ENCODE measurements at places on chromosomes 16 and 17.

DNA sequence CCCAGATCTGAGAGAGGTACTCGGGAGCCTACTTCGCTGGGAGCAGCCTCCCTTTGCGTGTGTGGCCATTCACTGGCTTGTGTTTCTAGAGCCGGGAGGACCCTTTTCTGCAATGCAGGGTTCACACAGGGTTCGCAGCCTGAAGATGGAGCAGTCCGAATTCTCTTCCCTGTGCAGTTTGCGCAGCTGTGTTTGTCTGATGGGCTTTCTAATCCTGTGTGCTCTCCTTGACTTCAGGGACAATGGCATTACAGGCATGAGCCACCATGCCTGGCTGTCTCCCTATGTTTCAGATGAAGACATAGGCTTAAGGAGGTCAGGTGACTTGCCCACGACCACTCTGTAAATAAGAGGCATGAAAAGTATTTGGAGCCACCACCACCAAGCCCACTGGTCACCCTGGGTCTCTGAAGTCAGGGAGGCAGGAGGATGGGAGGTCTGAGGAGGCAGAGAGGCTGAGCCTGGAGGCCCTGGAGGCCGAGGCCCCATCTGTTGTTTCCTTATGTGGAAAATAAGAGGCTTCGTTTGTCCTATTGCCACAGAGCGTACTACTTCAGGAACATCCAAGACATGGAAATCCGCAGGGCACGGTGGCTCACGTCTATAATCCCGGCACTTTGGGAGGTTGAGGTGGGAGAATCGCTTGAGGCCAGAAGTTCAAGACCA lies 5.0 kb upstream of the STH start:
- no peak for DNase-seq

GRCh38 chr17:64679710-64680216 lies 17.7 kb upstream of the SMURF2 start:
- no peak for DNase-seq

GRCh38 chr16:30088237-30088831 lies 3.4 kb downstream of the TBX6 start:
- DNase-seq: no peak

DNA sequence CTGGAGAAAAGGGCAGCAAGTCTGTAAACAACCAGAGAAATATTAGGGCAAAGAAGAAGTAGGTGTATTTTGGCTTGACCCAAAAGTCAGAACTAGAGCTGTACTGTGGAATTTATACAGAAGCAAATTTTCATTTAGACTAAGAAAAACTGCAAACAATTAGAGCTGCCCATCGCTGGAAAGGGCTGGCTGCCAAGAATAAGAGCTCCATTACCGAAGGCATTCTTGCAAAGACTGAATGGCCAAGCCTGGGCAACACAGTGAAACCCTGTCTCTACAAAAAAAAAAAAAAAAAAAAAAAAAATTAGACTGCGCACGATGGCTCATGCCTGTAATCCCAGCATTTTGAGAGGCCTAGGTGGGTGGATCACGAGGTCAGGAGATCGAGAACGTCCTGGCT lies 53.9 kb upstream of the TMC5 start:
- peak; percentile 24 for DNase-seq

- no peak for DNase-seq
Measured at GRCh38 chr17:54902611-54903010, 2.0 kb downstream of the TOM1L1 start.

GRCh38 chr17:43011728-43012472 lies 5.3 kb downstream of the IFI35 start:
- DNase-seq: no peak

GRCh38 chr17:62601471-62601870 lies 26.0 kb upstream of the MRC2 start:
- DNase-seq: no peak

Data from globus pallidus (tissue), 1 donor.